ENCODE measurements at places on chromosomes 5 and 9. TPM values are rescaled to one million over a fixed set of nuclear protein-coding genes. Genes with fewer than 3 reads are reported as not detected.

CKMT2 gene
- total RNA-seq, result 0.34 TPM

GRCh38 chr5:115179394-115180164 is 9.9 kb upstream of the TRIM36 start:
- DNase-seq, result no peak

- no peak for DNase-seq
Observed at GRCh38 chr5:153896701-153897100, 142.0 kb downstream of the FAM114A2 start.

SLC12A7 gene
- total RNA-seq, result 30.4 TPM

DNA sequence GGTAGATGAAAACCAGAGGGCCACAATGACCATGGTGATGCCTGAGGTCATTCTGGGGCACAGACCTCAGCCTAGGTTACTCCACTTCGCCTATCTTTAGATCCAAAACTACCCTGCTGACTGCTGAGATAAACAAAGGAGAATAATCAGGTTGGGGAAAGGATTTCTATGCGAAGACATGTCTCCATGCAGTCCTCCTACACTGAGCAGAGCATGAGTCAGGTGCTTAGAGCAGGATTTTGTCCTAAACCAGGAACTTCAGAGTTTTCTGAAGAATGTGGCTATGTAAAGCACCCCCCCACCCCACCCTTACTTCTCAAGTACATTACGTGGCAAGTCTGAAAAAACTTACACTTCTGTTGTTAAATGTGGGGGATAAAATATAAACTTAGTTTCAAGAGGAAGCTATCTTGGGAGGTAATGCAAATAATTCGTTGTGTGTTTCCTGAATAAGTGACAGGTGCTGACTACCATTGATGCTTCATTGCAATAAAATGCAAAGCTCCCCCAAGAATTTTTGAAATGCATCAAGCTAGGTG is 19.4 kb downstream of the PDCD1LG2 start:
- no peak for DNase-seq

PTGES2 gene
- total RNA-seq, result 63.4 TPM
